Umbilical cord (tissue), 2 donors: ENCODE measurements at places on chromosomes 11 and 22. TPM values are rescaled to one million over a fixed set of nuclear protein-coding genes. Genes with fewer than 3 reads are reported as not detected.

TRIM48 gene
- not detected for total RNA-seq

USH1C gene
- 5.3 TPM for total RNA-seq

INPP5J gene
- 6.3 TPM for total RNA-seq

CCDC89 gene
- total RNA-seq, result 10.8 TPM

OTOG gene
- total RNA-seq, result 0.48 TPM

SLC22A9 gene
- total RNA-seq, result 2.2 TPM

AIFM3 gene
- not detected for total RNA-seq

KCNQ1 gene
- 7.9 TPM for total RNA-seq

OR5P2 gene
- not detected for total RNA-seq

MGAT3 gene
- total RNA-seq, result 2.2 TPM

SLC5A1 gene
- 1.4 TPM for total RNA-seq

XKR3 gene
- total RNA-seq, result 9.4 TPM

TIMP3 gene
- 297 TPM for total RNA-seq

SOX6 gene
- 54.7 TPM for total RNA-seq

BEST1 gene
- total RNA-seq, result 7.5 TPM

DNA sequence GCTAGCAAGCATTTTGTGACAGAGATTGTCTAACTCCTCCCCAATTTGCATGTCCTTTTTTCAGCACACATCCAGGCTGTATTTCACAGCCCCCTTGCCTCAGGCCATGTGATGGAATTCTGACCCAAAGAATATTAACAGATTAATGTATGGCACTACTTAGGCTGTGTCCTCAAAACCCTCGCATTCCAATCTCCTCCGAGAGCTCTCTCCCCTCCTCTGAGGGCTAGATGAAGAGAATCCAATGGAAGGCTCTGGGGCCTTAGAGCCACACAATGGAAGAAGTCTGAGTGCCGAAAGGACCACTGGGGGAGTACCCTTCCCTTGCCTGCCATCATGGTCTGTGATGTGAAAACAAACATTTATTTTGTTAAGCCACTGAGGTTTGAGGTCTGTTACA lies 13.7 kb upstream of the NNMT start:
- DNase-seq, result no peak

GRCh38 chr11:83024270-83024854 lies 47.3 kb downstream of the RAB30 start:
- no peak for DNase-seq

- DNase-seq, result no peak
Measured at GRCh38 chr22:21568347-21569075, 997 bp downstream of the UBE2L3 start.

DNA sequence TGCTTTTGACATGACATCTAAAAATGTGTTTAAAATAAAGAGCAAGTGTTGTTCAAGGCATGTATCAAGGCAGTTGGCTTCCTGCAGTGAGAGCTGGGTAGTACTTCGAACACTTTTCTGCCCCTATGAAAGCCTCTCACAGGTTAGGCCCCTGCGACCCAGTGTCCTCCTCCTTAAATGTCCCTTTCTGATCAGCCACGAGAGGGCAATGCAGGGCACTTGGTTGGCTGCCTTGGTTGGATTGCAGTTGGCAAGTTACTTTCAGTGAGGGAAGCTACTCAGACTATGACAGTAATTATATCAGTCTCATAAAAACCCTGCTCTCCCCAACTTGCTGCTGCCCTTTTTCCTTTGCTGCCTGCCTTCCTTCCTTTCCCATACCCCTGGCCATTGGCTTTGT lies 743.8 kb downstream of the NTM start:
- DNase-seq, result no peak

GRCh38 chr22:29478326-29479276 lies 1.4 kb upstream of the NEFH start:
- DNase-seq, result peak; percentile 35

DNA sequence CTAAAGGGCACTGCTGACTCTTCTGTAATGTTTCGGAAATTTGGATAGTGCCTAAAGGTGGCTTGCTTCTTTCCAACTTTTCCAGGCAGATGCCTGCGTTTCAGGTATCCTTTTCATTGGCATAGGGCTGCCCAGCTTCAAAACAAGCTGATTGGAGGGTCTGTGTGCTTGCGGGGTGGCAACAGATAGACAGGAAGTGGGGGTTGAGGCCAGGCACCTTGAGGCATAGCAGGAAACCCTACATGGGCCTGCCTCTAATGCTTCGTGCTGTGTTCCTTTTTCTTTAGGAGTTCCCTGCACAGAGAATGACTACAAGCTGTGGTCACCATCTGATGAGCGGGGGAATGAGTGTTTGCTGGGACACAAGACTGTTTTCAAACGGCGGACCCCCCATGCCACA lies 92.2 kb upstream of the SORL1-AS1 start:
- DNase-seq, result no peak

DNA sequence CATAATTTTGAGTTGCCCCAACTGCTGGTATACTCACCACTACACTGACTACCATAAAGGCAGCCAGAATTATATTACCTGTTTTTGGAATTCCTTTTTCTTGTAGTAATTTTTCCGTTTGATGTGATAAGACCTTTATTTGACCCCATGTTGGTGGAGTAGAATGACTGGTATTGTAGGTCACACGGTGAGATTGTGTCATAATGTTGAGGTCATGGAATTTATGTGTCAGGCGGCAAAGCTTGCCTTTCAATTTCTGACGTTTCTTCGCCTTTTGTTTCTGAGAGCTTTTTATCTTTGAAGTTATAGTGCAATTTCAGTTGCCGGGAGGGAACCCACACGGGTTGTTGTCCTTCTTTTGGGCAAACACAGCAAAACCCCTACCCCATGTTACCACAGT lies 13.0 kb downstream of the OR52K1 start:
- DNase-seq, result no peak

DNA sequence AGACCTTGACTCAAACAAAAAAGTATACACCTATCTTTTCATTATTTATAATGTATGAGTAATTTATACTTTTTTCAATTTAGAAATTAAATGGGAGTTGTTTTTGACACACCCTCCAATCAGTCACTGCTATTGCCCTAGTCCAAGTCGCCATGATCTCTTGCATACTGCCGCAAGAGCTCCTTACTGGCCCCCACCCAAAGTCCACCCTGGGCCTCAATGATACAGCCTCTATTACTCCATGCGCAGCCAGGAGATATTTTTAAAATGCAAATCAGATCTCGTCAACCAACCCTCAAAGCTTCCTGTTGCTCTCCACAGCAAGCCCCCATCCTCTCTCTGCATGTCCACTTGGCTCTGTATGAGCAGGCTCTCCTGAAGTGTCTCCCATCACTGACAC lies 12.8 kb upstream of the LMO1 start:
- no peak for DNase-seq

DNA sequence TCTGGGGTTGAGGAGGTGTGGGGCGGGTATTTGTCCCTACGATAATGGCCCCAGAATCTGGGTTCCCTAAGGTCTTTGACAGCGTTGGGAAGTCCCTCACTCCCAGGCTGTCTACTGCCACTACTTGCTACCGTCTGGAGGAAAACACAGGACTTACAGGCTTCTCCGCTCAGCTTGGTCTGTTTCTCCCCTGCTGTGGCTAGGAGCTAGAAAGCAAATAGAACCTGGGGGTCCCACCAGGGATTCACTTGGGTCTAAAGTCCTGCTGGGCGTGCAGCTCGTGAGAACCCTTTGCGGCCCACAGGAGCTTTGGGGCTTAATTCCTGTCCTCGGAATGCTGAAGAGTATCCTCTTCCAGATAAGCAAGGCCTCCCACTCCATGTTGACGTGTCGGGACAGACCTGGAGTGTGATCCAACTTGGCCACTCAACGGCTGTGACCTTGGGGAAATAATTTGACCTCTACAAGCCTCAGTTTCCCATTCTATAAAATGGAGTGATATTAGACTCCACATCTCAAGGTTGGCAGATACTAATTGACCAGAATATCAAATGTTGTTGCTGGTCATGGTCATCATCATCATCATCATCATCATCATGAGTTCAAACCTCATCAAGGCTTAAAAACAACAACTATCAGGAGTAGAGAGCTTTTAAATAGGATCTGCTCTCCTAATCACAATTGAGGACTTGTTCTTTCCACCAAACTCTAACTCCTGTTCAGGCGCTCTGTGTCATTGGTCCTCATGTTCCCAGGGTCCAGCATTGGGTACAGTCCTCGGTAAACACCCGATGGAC lies 1.7 kb upstream of the MYBPC3 start:
- DNase-seq, result no peak

DNA sequence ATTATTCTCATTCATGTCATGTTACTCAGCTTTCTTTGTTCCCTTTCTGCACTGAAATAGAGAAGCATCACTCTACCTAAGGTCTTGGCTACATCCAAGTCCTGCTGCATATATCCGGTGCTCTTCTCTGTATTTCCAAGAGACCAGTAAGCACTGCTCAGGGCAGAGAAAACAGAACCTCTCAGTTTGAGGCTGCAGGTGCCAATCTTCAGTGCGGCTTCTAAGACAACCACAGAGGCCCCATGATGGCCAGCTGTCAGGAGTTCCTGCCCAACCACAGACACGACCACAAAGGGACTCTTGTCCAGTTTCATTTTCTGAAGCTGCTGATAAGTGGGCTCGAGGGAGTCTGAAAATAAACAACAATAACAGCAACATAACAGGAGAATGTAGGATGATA lies 378.4 kb upstream of the PITPNB start:
- no peak for DNase-seq

GRCh38 chr11:118948000-118948399 lies 8.1 kb upstream of the UPK2 start:
- no peak for DNase-seq

GRCh38 chr22:17319546-17319945 lies 49.7 kb upstream of the CECR2 start:
- DNase-seq, result no peak

DNA sequence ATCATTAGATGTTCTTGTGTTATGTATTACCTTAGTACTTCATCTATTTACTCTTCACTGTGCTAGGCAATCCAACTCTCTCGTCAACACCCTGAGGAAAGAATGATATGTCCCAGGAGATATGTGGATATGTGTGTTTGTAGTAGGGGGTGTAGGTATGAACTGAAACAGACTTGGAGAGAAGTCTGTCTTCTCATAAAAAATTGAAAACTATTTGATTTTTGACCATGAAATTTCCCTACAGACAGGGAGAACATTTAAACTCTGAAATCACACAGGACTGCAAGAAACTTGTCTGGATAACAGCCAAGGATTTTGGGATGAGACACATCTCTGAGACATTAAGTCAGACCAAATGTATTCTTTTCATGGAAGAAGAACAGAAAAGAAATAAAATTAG lies 967.0 kb upstream of the FAT3 start:
- DNase-seq, result peak; percentile 81

GRCh38 chr11:78961937-78962701 lies 387.5 kb upstream of the NARS2 start:
- peak; percentile 81 for DNase-seq

- DNase-seq, result no peak
Measured at GRCh38 chr22:21898354-21898896, 31.0 kb upstream of the MAPK1 start.

- peak; percentile 68 for DNase-seq
Measured at GRCh38 chr11:32400196-32400595, 35.1 kb downstream of the WT1 start.

GRCh38 chr11:66882561-66883015 lies 25.7 kb downstream of the LRFN4 start:
- DNase-seq, result no peak

DNA sequence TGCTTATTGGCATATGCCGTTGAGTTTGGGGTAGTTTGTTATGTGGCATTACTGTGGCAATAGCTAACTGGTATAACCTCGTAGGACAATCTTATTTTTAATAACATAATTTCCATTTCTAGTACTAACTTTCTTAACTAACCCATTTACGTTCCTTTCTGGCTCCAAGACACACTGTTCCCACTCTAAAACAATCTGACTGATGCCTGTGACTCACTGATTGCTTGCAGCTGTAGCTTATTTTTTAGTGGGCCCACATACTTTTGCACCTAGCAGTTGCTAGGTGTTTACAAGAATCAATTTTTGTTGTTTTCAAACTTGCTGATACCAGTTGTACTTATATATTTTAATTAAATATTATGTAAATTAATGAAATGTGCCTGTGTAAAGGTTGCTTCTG lies 52.2 kb downstream of the FAT3 start:
- DNase-seq, result no peak

- DNase-seq, result no peak
Measured at GRCh38 chr11:56843816-56844215, 95.3 kb upstream of the OR9G4 start.

GRCh38 chr22:20615021-20615420 lies 107.6 kb downstream of the MED15 start:
- no peak for DNase-seq

DNA sequence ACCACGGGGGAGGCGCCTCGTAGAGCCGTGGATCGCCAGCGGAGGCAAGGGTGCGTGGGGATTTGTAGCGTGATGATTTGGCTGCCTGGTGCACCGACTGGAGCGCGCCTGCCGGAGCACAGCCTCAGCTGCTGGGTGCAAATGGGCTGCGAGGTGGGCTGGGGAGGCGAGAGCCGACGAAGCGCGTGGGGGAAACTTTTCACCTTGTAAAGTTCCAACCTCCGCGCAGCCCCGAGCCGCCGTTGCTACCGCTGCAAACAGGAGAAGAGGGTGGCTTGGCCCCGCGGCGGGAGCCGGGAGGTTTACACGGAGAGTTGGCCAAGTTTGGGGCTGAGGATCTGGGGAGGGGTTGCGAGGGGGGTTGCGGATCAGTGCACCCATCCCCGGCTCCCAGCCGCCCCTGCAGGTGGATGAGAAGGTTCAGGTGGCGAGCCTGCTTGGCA lies 528 bp downstream of the FAT3 start:
- DNase-seq, result no peak

GRCh38 chr11:75954039-75954438 lies 139.0 kb downstream of the UVRAG start:
- no peak for DNase-seq

- DNase-seq, result peak; percentile 95
Measured at GRCh38 chr11:46120346-46121300, 631 bp downstream of the PHF21A start.

DNA sequence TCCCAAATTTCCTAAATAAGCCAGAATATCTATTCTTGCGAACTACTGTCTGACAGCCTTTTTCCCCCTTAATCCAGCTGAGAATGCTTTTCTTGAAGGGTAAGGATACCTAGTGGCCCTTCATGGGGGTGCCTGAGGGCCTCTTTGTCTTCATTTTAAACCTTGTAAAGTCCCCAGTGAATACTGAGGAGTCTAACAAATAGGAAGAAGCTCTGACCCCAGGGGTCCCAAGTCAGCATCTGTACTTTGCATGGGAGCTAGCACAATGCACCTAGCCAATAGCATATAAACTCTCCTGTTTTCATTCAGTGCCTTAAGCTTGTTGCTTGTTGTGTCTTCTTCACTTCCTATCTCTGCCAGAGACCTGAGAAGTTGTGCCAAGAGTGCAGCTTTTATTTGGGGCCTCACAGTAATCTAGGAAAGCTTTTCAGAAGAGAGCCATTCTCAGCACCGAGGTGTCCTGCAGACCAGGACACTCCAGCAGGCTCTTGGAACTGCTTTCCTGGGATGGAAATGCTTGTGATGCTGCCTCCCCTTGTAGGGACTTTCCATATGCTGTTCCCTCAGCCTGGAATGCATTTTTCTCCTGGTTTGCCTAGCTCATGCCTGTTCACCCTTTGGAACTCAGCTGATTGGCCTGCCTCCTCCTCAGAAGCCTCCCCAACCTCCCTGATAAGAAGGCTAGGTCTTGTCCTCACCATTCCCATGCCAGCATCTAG lies 37.2 kb downstream of the BMAL1 start:
- peak; percentile 28 for DNase-seq
